Fibroblast of lung (primary cell): ENCODE measurements at places on chromosomes 5 and 9. TPM values are rescaled to one million over a fixed set of nuclear protein-coding genes. Genes with fewer than 3 reads are reported as not detected.
A peak's percentile ranks its signal among the peaks of the same experiment; 100 is the strongest.

NEK6 gene
- total RNA-seq = 64.5 and 71.2 TPM in 2 replicates

SHB gene
- 12.6 and 13.9 TPM in 2 replicates for total RNA-seq

DNA sequence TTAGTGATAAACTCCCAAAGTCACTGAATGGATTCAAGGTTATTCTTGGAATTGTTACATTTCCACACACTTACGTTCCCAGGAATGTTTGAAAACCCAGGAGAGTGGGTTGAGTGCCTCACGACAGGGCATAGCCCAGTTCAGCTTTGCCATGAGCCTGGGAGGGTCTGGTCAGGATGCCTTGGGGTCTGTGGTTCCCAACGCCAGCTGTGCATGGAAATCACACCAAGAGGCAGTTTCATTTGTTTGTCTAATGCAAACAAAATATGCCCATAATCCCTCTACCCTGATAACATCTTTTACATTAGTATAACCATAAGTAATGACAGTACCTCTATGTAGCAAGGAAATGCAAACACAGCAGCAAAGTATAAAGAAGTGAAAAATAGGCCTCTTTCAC, 25.3 kb upstream of the MSX2 start:
- no peak for DNase-seq

DNA sequence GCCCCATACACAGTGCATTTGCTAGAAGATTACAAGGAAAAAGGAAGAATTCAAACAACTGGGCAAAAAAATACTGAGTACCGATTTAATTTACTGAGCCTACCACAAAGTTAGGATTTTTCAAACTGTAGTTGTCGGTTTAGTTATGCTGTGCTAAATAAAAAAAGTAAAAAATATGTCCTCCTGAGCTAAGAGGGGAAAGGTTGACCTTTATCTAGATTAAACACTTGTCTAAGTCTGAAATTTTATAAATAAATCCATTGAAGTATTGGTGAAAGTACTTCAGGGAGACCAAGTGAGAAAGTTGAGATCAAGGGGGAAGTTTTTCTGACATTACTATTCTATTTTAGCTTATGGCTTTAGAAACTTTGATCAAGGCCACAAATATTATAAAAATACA, 19.1 kb upstream of the DAB2 start:
- no peak for DNase-seq

GRCh38 chr5:132256086-132256782, 1.3 kb upstream of the PDLIM4 start:
- DNase-seq = no peak

- no peak for DNase-seq
Measured at GRCh38 chr9:71977003-71977402, 65.6 kb downstream of the C9orf85 start.

DNA sequence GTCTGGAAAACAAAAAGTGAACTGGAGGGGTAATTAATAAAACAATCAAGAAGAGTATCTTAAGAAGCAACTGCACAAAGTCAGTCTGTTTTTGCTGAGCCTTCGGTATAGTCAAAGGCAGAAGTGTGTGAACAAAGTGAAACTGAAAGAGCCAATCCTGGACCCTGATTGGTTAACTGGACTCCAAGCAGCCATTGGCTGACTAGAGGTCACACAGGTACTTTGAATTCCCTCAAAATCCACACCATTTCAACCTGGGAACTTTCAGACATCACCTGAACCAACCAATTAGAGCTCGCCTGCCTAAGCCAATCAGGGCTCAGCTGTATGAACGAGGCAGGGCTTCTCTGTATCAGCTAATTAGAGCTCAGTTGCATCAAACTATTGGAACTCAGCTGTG, 286.7 kb downstream of the TLE4 start:
- peak; percentile 19 for DNase-seq

DNA sequence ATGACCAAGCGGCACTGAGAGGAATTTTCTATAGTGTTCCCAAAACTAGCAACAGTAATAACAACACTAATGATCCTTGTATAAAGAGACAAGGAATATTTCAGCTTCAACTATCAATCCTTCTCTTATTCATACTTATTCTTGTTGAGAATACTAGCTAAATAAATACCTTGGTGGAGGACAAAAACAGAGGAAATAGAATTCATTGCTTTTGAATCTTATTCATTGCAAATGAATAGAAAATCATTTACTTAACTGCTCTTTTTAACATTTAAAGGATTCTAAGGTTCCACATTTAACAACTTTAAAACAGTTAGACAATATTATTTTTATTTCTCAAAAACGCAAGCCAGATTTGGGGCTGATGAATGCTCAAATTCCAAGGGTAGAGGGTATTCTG, 22.4 kb downstream of the SKIC3 start:
- DNase-seq = no peak

PCDH1 gene
- total RNA-seq = 0.66 and 2.3 TPM in 2 replicates

VLDLR gene
- total RNA-seq = 16.4 and 26.3 TPM in 2 replicates

CDKN2B gene
- 29.0 and 44.9 TPM in 2 replicates for total RNA-seq

DNA sequence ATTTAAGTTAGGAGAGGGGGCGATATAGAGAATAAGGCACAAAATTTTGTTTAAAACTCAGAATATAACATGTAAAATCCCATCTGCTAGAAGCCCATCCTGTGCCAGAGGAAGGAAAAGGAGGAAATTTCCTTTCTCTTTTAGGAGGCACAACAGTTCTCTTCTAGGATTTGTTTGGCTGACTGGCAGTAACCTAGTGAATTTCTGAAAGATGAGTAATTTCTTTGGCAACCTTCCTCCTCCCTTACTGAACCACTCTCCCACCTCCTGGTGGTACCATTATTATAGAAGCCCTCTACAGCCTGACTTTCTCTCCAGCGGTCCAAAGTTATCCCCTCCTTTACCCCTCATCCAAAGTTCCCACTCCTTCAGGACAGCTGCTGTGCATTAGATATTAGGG, 18.3 kb downstream of the MOCS2 start:
- peak; percentile 64 for DNase-seq

GRCh38 chr9:135487281-135488012, 7.9 kb downstream of the PPP1R26 start:
- DNase-seq = no peak

RAD17 gene
- total RNA-seq = 20.5 and 30.1 TPM in 2 replicates

QRFP gene
- total RNA-seq = not detected in 2 replicates

SLC46A2 gene
- total RNA-seq = not detected in 2 replicates

- no peak for DNase-seq
Measured at GRCh38 chr5:59922220-59922619, 28.7 kb upstream of the PDE4D start.

DNA sequence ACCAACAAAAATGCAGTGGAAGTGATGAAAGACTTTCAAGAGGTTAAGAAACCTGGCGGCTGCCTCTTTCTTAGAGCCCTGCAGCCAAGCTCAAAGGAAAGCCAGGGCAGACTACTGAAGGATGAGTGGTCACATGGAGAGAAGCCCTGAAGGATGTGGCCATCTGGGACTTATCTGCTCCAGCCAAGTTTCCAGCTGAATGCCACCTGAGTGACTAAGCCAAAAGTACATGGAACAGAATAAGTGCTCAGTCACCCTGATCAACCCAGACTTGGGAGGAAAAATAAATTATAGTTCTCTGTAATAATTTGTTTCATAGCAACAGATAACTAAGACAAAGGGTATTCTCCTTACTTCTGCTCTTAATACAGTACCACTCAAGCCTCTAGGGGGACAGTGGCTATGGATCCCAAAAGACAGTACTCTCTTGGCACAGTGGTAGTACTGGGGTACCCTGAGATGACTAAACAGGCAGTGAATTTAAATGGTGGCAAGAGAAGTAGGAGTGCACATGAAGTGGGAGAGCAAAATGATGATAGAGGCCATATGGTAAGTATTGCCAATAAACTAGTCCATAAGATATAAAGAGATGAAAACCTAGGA, 182.3 kb downstream of the ELAVL2 start:
- peak; percentile 68 for DNase-seq

DNA sequence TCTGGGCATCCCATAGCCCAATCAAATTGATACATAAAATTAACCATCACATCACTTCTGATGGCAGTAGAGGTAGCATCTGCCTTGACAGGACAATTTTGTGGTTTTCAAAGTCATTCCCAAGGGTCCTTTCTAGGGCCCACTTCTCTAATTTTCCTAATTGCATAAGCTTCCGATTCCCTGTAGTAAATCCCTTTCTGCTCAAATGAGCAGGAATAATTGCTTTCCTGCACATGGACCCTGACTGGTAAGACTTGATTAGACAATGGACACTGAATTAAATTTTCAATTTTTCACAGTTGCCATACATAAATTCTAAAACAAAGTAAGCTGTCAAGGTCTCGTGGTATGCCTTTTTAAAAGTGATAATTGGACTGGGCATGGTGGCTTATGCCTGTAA, 22.0 kb upstream of the IL17B start:
- no peak for DNase-seq

- DNase-seq = no peak
Measured at GRCh38 chr9:130390390-130390789, 54.4 kb upstream of the ASS1 start.

WHRN gene
- total RNA-seq = 0.51 and 1.8 TPM in 2 replicates

ALDOB gene
- total RNA-seq = not detected in 2 replicates

GRCh38 chr5:134464988-134465815, 53.5 kb upstream of the CDKN2AIPNL start:
- DNase-seq = no peak

DNA sequence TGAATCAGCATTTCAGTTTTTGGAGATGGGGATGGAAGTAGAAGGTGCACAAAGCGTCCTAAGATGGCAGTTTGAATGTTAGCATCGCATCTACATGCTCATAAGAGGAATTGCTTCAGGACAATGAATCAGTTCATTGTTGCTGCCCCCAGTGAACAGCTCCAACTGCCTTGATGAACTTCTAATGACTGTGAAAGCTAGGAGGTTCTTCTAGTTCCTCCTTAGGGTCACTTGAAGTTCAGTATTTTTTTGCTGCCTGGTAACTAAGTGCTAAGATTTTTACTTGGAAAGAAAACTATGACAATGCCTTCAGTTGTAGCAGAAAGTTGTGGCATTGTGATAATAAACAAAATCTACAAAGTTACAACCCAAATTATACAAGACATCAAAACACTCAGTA, 271.6 kb downstream of the RAB3C start:
- no peak for DNase-seq

MRPS27 gene
- total RNA-seq = 72.7 and 86.5 TPM in 2 replicates

AHRR gene
- 6.2 and 26.4 TPM in 2 replicates for total RNA-seq

- DNase-seq = peak; percentile 18
Measured at GRCh38 chr5:177598477-177598876, 1.5 kb upstream of the B4GALT7 start.

SOX30 gene
- total RNA-seq = under 0.01 TPM in 1 of 2 replicates, not detected in the other

DNA sequence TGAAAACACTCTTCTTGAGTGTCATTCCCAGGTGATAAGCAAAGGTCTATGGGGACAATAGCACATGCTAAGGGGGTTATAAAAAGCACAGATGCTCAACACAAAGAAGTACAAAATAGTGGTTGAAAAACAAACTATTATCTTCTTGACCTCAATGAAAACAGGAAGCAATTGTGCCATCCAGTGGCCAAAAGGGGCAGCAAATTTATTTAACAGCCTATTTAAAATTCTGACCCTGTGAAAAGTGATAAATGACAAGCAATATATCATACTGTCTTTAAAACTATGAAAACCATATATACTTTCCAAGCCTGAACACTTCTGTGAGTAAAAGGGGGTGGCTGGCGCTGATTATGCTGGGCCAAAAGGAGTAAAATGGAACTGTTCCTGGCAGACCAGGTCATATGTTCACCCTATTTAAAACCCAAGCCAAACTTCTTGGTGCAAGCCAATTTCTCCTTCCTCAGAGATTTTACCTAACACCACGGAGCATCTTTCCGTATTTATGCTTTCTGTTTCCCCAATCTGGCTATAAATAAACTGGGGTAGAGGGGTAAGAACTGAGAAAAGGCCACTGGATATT, 29.7 kb downstream of the TEX10 start:
- DNase-seq = peak; percentile 60

DNA sequence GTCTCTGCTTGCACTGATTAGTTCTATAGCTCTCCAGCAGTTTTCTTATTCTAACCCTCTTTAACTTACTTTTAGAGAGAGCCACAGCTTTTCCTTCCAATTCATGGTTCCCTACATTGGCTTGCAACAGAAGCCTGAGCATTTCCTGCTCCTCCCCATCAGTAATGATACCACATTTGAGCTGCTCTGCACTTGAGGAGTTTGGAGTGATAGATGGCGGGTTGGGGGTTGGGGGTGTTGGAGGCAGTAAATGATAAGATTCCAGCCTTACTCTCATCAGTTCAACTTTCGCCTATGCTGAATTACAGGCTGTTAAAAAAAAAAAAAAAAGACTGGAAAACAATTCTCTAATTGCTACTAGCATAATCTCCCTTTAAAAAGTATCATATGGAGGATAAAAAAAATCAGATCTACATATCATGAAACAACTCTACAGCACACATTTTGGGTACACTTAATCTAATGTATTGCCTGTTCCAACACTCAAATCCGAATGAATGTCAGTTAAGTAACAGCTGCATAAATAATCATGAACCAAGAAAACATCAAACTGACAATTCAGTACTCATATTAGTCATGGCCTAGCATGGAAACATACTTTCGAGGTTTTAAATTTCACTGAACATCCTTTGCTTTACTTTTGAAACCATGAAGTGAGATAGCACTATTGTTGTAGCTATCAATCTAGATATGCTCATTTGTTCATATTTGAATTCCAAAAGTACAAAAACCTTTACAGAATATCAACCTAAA, 224.7 kb downstream of the NFIB start:
- peak; percentile 24 for DNase-seq
